ENCODE measurements at places on chromosomes 2 and 18. TPM values are rescaled to one million over a fixed set of nuclear protein-coding genes. Genes with fewer than 3 reads are reported as not detected.

GRCh38 chr2:129672521-129672920 lies 306.9 kb upstream of the RAB6C start:
- no peak for DNase-seq

- peak; percentile 76 for DNase-seq
Observed at GRCh38 chr2:219057709-219058540, 2.8 kb downstream of the IHH start.

GRCh38 chr18:11927497-11927896 lies 19.4 kb upstream of the MPPE1 start:
- DNase-seq, result no peak

DNA sequence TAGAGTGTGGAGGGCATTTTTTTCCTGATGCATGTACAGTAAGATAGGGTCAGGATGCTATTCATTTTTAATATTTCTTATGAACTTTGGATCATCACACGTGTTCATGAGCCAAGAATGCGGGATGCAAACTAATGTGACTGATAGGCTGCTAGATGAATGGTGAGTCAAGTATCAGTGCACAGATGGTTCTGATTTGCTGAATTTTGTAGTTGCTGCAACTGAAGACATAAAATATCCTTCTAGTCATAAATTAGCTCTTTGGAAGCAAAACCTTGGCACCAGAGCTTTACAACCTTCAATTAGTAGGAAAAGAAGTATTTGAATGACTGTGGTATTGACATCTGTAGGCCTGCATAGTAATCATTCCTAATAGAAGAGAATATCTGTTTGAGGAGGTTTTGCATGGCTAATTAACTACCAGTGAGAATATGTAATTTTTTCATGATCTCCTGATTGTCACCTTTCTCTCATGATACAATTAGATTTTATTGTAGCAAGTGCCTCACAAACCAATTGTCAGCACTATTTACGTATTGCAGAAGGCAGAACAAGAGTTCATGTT lies 94.0 kb downstream of the VRK2 start:
- no peak for DNase-seq

DNA sequence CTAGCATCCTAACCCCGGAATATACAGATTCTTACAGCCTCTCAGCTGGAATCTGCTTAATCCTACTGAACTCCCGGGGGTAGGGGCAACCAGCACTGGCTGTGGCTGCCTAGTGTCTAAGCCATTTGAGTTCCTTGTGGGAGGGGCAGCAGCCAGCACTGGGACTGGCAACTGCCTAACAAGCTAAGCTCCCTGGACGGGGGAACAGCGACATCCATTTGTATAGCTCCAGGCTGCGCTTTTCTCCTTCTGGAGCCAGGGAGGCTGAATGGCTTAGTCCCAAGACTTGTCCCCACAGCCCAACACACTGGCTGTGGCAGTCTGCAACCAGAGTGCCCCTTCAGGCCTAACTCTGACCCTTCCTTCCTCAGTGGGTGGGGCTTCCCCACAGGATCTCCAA lies 787.2 kb downstream of the METTL4 start:
- DNase-seq, result no peak

- DNase-seq, result no peak
Observed at GRCh38 chr2:175293195-175293594, 111.7 kb upstream of the ATP5MC3 start.

GRCh38 chr2:148874868-148875341 lies at the start of gene KIF5C:
Gene KIF5C (plus strand): TSS chr2:148875227. CDS start chr2:148875618, 391 bp downstream.
- DNase-seq, result peak; percentile 84

- no peak for DNase-seq
Observed at GRCh38 chr2:127080938-127081755, 25.8 kb downstream of the BIN1 start.

DNA sequence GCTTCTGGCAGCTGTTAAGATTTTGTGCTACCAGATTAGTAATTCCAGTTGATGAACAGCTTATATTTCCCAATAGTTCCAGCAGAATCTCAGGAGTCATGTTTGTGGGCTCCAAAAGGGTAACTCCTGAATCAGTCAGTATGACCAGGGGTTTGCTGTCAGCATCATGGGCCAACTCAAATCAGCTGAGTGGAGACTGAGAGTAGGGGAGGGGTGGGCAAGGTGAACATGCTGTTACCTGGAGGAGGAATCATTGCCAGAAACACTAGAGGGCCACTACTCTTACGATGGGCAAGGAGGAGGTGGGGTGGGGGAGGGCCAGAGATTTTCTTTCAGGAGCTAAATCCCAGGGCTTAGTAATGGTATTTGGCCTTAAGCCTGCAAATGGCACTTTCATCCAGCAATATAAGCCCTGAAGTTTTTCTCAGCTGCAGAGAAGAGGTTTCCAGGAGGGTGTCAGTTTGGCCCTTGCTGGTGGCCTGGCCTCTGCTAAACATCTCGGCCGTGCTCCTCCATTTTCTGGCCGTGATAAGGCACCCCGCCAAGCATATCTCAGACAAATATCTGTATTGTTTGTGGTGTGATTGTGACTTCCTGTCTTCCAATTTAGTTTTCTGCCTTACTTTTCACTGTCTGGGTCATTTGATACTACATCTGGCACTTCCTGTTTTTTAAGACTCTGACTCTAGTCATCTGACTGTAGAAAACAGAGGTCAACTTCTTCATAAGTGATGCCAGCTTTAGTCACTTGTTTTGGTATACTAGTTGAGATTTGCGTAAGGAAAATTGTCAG lies 120.5 kb upstream of the CXCR4 start:
- no peak for DNase-seq

DNA sequence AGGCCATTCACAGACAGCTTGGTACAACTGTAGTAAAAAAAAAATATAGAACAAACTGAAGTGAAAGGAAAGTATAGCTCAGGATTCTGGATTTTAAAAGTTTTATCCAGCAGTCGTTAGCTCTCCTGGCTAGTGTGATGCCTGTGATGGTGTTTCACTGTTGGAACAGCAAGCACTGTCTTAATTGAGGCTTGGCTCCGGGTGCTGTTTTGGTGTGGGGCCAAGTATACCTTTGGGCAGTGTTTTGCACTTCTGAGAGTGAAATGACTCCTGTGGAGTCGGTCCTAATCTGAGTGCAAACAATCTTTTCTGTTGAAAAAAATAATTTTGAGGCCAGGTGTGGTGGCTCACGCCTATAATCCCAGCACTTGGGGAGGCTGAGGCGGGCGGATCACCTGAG lies 28.7 kb upstream of the RAB1A start:
- no peak for DNase-seq

- no peak for DNase-seq
Observed at GRCh38 chr2:191728750-191729624, 51.1 kb downstream of the NABP1 start.

DNA sequence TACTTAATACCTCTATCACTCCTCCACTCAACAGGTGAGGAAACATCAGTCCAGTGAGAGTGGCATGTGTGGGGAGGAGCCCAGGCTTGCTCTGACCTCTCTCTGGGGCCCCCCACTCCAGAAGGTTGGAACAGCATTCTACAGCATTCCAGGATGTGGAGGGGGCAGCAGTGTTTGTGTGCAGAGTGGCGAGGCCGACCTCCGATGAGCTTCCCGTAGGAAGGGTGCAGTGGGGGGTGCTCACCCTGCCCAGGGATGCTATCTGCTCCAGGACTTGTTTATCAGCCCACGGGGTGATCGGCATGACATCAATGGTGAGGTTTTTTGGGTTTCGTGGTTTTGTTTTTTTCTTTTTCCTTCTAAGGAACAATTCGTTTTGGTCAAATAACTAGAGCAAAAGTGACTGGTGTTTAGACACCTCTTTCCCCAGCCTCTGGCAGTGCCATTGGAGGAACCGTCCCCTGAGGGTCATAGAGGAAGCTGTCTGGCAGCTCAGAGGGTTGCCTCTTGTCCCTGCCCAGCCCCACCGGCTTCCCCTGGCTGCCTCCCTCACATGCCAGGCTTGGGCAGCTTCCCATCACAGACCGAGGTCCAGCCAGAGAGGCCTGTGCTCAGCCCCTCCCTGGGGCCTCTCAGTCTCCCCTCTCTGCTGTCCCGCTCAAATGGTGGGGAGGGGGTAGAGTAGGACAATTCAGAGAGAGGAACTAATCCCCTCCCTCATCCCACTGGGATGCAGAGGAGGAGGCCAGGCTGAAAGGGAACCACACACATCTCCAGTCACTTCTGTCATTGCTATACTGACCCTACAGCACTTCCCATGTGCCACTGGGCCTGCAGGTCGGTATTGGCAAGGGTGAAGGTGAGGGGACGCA lies 96.5 kb downstream of the ZFP36L2 start:
- no peak for DNase-seq

DNA sequence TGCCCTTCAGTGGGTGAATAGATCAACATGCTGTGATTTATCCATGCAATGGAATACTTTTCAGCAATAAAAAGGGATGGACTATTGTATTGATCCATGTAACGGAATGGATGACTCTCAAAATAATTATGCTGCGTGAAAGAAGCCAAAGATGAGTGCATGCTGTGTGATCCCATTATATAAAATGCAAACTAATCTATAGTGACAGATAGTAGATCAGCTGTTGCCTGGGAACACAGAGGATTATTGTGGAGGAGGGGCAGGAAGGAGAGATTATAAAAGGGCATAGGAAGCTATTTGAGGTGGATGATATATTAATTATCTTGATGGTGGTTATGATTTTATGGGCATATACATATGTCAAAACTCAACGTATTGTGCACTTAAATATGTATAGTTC lies 55.5 kb upstream of the ADAM23 start:
- no peak for DNase-seq

GRCh38 chr2:233384811-233385488 lies 30.7 kb downstream of the DGKD start:
- no peak for DNase-seq

- no peak for DNase-seq
Observed at GRCh38 chr2:84482603-84483002, 23.5 kb upstream of the SUCLG1 start.

- DNase-seq, result no peak
Observed at GRCh38 chr18:12159446-12159845, 65.8 kb downstream of the ANKRD62 start.

DNA sequence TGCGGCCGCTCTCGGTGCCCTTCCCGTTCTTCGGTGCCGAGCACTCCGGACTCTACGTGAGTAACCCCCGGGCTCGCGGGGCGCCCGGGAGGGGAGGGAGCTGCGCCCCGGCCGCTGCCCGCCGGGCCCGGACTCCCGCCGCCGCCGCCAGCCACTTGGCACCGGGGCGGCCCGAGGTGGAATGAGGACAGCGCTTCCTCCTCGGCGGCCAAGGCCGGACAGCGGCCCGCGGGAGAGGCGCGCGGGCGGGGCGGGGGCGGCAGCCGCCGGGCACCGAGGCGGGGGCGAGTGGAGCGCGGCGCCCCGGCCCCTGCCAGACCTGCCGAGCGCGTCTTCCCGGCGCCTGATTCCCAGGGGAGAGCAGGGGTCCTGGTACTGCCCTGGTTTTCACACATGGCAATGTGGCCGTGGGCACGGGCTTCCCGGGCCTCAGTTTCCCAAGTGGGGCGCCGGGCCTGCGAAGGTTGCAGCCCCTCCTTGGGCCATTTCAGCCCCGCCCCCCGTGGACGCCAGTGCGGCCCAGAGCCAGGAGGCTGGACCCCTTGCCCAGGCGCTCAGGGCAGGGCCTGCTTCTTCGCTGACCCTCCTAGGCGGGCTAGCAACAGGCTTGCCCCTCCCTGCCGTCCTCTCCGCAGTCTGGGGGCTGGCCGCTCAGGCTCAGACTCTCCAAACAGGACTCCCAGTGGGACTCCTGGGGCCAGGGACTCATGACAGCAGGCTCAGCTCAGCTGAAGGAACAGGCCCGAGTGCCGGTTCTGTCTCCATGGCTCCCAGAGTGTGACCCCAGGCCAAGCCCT lies 775 bp downstream of the SNED1 start:
- peak; percentile 46 for DNase-seq

DNA sequence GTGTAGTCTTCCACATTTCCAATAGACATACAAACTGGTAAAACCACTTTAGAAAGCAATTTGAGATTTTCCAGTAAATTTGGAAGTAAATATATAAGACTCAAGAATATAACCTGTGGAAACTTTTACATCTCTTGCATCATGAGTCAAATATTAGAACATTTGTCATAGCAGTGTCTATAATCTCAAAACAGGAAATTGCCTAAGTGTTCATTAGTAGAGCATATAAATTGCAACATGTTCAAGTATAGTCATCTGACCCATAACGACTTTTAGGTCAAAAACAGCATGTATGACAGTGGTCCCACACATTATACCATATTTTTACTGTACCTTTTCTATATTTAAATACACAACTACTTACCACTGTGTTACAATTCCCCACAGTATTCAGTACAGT lies 555.9 kb upstream of the VRK2 start:
- DNase-seq, result no peak

DNA sequence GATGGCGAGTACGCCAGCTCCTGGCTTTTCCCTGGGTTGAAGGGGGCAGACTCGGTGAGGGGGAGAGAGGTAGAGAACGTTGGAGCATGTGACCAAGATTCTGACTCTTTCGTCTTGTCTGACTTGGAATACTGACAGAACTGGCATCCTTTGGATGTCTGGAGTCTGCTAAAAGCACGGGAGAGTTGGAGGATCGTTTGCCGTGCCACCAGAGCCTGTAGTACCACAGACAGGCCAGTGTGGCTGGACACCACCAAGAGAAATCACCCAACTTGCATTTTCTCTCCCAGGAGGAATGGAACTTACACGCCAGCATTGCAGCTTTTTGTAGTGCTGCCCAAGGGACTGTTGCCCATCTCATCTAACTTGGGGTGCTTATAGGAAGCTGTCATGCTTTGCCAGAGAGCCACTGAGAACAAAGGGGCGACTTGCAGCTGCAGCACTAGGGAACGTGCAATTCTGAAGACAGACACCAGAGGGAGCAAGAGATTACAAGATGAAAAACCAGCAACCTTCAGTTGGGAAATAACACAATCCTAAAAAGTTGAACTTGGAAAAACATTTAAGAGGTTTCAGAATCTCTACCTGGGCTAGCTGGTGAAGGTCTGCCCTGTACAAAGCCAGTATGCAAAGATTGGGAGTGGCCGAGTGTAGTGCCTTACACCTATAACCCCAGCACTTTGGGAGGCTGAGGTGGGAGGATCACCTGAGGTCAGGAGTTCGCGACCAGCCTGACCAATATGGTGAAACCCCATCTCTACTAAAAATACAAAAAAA lies 24.1 kb downstream of the PSMG2 start:
- peak; percentile 44 for DNase-seq

LOXL3 gene
- 4.4 TPM for total RNA-seq

BOD1L2 gene
- total RNA-seq, result not detected

CPLX4 gene
- not detected for total RNA-seq

RTP5 gene
- total RNA-seq, result not detected

LYG2 gene
- total RNA-seq, result not detected

COL5A2 gene
- 12.4 TPM for total RNA-seq

GPR55 gene
- total RNA-seq, result not detected

ICOS gene
- total RNA-seq, result not detected

IL1F10 gene
- total RNA-seq, result not detected

Measured in heart left ventricle (tissue), 16 donors.